ENCODE measurements at places on chromosomes 2 and 18. TPM values are rescaled to one million over a fixed set of nuclear protein-coding genes. Genes with fewer than 3 reads are reported as not detected.

CNDP1 gene
- not detected for total RNA-seq

COBLL1 gene
- 38.1 TPM for total RNA-seq

CCDC102B gene
- 6.7 TPM for total RNA-seq

SCG2 gene
- total RNA-seq: 0.48 TPM

TMEM247 gene
- not detected for total RNA-seq

Data from omental fat pad (tissue), 4 donors.